ENCODE measurements at places on chromosomes 16 and 17. TPM values are rescaled to one million over a fixed set of nuclear protein-coding genes. Genes with fewer than 3 reads are reported as not detected.

DNA sequence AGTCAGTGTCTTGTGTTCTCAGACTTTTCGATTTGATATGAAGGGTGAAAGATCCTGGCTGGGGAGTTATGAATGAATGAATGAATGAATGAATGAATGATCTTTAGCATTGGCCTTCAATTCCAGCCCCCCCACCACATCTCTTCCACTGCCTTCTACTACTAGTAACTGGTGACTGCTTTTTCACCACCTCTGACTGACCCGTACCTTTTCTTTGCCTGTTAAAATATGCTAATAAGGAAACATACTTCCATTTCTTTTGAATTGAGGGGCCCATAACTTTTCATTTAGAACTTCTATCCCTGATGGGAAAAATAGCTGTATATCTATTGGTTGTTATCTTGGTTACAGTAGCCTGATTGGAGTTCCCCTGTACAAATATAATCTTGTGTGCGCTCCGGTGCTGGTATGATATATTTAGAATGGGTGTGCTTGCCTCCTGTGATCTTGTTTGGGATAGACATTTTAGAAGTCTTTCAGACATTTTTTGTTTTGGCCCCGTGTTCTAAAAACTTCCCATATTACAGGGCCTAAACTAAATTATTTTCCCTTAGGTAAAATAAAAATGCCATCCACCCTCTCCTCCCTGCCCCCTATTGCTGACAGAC is 3.4 kb downstream of the LYRM1 start:
- H3K4me1 ChIP-seq, result peaks cover 37% of the 10 kb centered on the region
- no peak overlapping the region for H3K27ac ChIP-seq
- H3K27me3 ChIP-seq, result no peaks in the 10 kb centered on the region
- no peaks in the 10 kb centered on the region for H3K36me3 ChIP-seq
- DNase-seq, result no peak

- H3K27me3 ChIP-seq, result no peaks in the 10 kb centered on the region
- H3K27ac ChIP-seq, result no peak overlapping the region
- peaks cover 20% of the 10 kb centered on the region for H3K4me1 ChIP-seq
- H3K36me3 ChIP-seq, result no peaks in the 10 kb centered on the region
Measured at GRCh38 chr16:87060034-87060986, 256.9 kb downstream of the C16orf95 start.

DNA sequence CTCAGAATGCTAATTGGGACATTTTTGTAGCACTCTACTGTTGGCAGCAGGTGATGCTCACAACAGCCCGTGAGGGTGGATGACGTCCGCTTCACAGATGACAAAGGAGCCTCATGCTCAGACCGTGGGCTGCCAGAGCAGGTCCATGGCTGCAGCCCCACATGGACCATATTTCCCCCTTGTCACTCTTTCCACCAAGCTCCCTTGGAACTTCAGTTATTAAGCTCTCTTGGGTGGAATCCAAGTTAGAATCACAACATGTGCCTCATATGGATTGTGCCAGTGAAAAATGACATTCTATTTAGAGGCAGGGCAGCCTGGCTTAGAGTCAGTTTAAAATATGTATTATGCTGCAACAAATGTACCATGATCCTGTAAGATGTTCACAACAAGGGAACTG is 33.2 kb upstream of the STH start:
- no peak for DNase-seq
- no peak overlapping the region for H3K27ac ChIP-seq
- no peaks in the 10 kb centered on the region for H3K36me3 ChIP-seq
- H3K4me3 ChIP-seq, result no peak overlapping the region
- H3K4me1 ChIP-seq, result no peaks in the 10 kb centered on the region

DNA sequence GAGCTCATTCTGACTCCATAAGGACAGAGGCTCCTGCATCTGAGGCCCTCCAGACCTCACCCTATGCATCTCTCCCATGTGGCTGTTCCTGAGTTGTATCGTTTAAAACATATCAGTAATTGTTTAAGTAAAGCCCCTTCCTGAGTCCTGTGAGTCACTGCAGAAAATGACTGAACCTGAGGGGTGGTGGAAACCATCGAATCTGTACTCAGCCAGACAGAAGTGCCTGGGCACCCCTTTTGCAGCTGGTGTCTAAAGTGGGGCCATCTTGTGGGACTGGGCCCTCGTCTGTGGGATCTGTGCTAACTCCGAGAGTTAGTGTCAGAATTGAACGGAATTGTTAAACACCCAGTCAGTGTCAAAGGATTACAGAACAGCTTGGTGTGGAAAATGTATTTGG is 25.4 kb downstream of the CMTM3 start:
- no peak overlapping the region for H3K27ac ChIP-seq
- H3K4me1 ChIP-seq, result 0 out of 2 replicates have a peak, but pooled peaks cover 3% of the 10 kb centered on the region
- no peaks in the 10 kb centered on the region for H3K27me3 ChIP-seq
- peaks cover 39% of the 10 kb centered on the region for H3K36me3 ChIP-seq

The SLC5A11 gene
- not detected for total RNA-seq

The FBXL16 gene
- total RNA-seq, result 22.7 TPM
